Hematopoietic multipotent progenitor cell treated with erythropoietin and hydrocortisone succinate and interleukin-3 and kit ligand, for 6 days (in vitro differentiated cells): ENCODE measurements at places on chromosomes 7 and 10.

GRCh38 chr10:33799944-33800323 lies 465.5 kb upstream of the NRP1 start:
- no peak for DNase-seq

DNA sequence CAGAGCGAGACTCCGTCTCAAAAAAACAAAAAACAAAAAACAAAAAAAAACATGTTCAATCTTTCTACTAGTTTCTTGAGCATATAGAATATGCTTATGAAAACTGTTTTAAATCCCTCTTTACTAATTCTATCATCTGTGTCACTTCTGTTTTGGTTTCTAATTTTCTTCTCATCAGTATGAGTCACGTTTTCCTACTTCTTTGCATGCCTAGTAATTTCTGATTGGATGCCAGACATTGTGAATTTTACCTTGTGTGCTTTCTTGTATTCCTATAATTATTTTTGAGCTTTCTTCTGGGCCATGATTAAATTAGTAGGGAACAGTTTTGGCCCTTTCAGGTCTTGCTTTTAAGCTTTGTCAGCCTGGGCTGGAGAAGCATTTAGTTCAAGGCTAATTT lies 9.9 kb downstream of the MICU1 start:
- no peak for DNase-seq

DNA sequence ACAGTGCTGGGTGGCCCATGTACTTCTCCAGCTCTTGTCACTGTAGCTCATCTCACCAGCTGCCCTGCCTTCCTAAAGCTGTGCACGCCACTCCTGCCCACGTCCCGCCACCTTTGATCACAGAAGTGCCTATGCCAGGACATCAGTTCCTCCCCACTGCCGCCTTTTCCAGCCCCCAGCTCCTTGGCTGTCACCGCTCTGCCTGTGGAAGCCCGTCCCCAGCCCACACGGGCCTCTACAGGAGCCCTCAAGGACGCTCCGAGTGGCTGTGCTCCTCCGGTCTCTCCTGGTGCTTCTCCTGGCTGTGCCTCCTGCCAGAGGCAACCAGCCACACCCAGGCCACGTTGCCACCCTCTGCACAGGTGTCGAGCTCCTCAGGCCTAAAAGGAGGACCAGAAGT lies 19.3 kb upstream of the INMT start:
- no peak for DNase-seq

GRCh38 chr10:92486637-92487036 lies 87.3 kb downstream of the IDE start:
- peak; percentile 83 for DNase-seq

DNA sequence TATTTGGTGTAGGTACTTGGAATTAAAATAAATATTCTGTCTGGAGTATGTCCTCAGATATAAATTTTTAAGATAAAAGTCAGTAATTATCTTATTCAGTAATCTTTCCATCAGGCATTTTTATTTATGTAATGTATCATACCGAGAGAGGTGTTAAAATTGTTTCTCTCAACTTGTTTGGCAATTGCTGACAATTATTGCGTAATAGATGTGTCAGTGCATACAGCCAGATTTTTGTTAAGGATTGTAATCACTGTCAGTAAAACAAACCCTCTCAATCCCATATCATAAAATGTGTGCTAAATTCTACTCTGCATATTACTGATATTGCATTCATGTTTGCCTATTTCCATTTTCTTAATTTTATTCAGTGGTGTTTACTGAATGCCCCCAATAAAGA lies 69.2 kb downstream of the CNTNAP2 start:
- peak; percentile 3 for DNase-seq
